ENCODE measurements at places on chromosomes 11 and 22. TPM values are rescaled to one million over a fixed set of nuclear protein-coding genes. Genes with fewer than 3 reads are reported as not detected.

Gene ALKBH8
- 6.3 TPM for total RNA-seq

Gene KDM4E
- not detected for total RNA-seq

Gene PIM3
- 55.8 TPM for total RNA-seq

Gene OR8G5
- total RNA-seq = not detected

Gene GTSE1
- 1.2 TPM for total RNA-seq

DNA sequence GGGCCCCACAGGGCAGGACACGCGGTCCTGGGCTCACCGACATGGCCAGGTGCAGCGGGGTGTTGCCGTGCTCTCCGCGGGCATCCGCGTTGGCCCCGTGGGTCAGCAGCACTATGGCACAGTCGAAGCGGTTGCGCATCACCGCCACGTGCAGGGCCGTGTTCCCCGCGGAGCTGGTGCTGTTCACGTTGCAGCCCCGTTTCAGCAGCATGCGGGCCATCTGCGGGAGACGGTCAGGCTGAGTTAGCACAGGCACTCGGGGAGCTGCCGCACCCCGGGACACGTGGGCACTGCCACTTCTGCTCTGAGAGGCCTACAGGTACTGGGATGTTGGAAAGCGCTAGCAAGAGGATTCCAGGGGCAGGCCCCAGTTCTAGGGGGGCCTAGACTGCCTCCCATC is 22.3 kb upstream of the BAIAP2L2 start:
- DNase-seq = no peak

DNA sequence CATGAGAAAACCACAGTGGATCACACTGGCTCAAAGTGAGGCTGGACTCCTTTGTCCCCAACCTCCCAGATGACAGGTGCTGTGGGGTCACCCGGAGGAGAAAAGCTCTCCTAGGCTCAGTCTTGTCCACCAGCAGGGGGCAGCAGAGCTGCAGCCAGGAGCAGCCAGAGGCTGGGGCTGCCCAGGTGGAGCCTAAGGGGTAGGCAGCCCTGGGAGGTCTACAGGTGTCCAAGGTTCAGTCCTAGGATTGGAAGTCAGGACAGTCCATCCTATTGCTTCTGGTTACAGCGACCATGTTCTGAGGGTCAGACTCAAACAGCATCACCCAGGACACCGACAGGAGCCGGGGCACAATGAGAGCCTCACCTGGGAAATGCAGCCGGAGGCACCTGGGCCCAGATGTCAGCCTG is 77.6 kb upstream of the IGLL5 start:
- DNase-seq = peak; percentile 84

- no peak for DNase-seq
These were observed 388 bp downstream of the HINFP start for GRCh38 chr11:119121811-119122124.

- no peak for DNase-seq
These were observed 1.9 kb downstream of the TSGA10IP start for GRCh38 chr11:65947133-65947532.

DNA sequence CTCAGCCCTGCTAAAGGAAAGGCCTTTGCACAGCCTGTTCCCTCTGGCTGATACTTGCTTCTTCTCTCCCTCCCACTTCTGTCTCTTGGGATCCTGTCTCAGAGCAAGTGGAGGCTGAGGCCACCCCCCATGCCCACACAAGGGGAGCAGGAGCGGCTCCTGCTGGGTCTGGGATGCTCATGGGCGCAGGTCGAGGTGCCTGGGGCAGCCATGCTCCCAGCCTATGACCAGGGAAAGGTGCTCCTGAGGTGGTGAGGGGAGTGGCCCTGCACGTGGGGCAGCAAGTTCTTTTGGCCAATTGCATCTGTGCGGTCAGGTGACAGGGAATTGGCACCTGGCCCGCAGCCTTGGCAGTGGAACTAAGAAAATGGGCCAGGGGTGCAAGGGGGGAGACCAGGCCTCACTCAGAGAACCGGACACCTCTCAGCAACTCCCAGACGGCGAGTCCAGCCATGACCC is 1.5 kb downstream of the MAPK11 start:
- no peak for DNase-seq

- no peak for DNase-seq
These were observed 5.5 kb downstream of the SEPTIN3 start for GRCh38 chr22:41974691-41975290.

DNA sequence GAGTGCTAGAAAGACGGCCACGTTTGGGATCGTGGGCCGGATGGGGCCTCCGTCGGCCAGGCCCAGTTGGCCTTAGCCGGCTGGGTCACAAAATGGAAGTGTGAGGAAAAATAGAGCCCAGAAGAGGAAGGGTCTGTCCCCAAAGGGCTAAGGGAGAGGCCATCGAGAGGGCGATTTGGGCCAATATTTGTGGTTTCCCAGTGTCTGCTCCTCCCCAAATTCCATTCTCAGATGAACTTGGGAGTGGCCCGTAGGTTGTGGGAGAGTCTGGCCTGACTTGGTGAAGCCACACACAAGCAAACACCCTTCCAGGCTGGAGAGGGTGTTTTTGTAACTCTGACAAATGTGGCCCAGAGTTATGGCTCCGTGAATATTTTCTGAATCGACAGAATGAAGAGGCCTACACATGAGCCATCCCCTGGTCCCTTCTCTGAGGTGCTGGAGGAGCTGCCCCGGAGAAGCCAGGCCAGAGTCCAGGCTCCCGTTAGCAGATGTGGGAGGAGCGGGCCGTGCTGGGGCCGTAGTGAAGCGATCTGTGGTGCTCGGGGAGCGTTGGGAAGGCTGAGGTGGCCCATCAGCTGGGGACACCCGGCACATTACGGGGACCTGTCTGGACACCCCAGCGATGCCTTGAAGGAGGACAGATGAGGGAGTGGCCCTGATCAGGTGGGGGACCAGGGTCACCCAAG is 73.5 kb upstream of the PPARA start:
- peak; percentile 43 for DNase-seq

DNA sequence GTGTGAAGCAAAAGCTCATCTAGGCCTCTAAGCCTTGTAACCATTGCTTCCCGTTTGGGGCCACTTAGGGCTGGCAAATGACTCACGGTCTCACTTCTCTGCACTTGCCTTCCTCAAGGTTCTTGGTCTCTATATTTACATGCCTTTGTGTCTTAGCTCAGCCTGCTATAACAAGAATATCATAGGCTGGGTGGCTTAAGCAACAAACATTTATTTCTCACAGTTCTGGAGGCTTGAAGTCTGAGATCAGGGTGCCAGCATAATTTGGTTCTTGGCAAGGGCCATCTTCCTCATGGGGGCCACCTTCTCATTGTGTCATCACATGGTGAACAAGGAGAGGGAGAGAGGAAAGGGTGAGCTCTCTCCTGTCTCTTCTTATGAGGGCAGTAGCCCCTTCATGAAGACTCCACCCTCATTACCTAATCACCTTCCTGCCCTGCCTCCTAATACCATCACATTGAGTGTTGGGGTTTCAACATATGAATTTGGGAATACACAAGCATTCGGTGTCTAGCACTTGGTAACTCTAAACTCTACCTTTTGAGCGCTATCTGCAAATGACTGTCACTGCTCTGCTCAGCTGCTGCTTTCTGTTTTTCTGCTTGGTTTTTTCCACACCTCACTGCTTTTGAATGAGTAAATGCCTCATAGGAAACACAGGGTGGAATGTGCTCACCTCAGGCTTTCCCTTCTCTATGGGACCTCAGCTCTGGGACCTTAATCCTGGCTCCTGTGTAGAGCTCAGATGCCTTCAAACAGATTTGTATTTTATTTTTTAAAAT is 16.2 kb upstream of the ME3 start:
- no peak for DNase-seq

DNA sequence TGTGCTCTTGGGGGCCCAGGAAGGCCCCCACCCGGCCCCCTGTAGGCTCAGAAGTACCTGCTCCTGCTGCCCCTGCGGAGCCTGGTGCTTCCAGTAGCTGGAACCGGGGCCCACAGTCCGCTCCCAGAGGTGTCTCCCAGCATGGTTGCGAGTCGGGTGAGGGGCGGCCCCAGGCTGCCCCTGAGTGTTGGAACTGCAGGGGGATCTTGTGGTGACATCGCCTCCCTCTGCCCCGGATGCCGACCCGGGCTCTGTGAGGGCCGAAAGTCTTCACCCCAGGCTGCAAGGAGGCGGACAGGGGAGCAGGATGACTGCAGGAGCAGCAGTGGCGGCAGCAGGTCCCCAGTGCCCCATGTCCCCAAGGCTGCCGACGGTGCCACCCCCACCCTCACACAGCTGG is 9.5 kb upstream of the PKP3 start:
- DNase-seq = peak; percentile 34

Measured in right cardiac atrium (tissue), 5 donors.